GM04503 (cell line): ENCODE measurements at places on chromosomes 3 and 15.

DNA sequence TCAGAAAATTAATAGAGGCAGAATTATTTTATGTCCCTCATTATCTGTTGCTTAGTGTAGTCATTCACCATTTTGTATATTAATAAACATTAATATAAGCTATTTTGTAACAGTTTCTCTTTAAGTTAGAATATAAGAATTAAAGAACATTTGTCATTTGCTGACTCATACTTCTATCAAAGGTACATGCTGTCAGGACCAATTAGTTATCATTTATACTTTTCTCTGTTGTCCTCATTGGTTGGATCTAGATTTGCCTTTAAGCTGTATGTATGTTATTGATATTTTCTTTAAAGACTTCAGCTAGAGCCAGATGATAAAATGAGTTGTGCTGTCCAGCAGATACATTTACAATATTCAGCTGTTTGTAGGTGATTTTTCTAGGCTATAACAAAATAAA lies 168.4 kb upstream of the MLF1 start:
- DNase-seq, result no peak

GRCh38 chr15:73026511-73027054 lies 25.7 kb upstream of the NEO1 start:
- no peak for DNase-seq

GRCh38 chr15:67281714-67282113 lies 27.1 kb downstream of the IQCH start:
- DNase-seq, result no peak

- DNase-seq, result no peak
Measured at GRCh38 chr15:57751177-57751800, 44.8 kb downstream of the POLR2M start.

- no peak for DNase-seq
Measured at GRCh38 chr3:159032311-159032710, 230.5 kb downstream of the MFSD1 start.

GRCh38 chr3:159766563-159767185 lies 222.0 kb upstream of the IL12A start:
- no peak for DNase-seq

DNA sequence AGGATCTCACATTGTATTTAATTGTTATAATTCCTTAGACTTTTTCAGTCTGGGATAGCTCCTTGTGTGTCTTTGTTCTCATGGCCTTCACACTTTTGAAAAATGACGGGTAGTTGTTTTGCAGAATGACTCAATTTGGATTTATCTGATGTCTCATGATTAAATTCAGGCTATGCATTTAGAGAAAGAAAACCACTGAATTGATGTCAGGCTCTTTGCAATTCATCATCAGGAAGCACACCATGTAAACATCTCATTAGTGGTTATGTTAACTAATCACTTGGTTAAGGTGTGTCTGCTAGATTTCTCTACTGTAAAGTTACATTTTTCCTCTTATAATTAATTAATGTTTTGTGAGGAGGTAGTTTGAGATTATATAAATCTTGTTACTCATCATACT lies 8.0 kb upstream of the SLC22A13 start:
- no peak for DNase-seq

- DNase-seq, result no peak
Measured at GRCh38 chr15:65020419-65020818, 9.0 kb downstream of the MTFMT start.

DNA sequence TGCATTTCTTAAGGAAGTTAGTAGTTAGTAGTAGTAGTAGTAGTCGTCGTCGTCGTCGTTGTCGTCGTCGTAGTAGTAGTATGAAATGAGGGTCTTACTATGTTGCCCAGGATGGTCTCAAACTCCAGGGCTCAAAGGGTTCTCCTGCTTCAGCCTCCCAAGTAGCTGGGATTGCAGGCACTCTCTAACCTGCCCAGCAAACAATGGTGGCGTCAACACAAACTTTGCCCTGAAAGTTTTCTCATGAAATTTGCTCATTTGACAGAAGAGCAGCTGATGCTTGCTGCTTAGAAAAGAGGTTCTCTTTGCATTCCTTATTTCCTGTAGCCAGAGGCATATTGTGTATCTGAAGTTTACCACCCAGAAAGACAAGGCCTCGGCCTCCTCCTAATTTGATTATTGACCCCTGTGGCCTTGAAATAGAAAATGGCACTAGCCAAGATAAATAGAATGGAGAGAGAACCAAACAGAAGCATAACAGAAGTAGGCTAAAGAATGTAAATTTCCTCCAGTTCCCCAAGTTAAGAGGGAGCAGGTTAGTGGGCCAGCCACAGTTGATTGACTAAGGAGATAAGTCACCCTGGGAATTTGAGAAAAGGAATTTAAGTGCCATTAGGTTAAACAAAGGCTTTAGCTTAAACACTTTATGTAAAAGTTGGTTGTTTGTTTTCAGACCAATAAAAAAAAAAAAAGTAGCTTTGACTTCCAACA lies 166.2 kb upstream of the ROBO2 start:
- no peak for DNase-seq

- no peak for DNase-seq
Measured at GRCh38 chr3:197801891-197802778, 11.1 kb downstream of the LRCH3 start.

DNA sequence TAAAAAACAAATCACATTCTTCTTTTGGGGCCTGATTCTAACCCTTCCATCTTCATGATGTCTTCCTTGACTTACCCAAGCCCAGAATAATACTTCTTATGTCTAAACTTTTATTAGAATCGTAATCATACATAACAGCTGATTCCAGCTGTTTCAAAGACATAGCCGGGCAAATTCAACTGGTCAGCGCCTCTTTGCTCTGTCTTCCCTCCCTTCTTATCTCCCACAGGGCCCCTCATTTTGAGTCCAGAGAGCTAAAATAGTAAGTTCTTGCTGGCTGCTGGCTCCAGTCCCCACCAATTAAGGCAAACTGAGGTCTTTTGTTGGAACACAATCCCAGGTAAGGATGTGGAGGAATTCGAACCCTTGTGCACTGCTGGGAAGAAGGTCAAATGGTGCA lies 108.6 kb downstream of the ADCY5 start:
- no peak for DNase-seq

GRCh38 chr3:49018707-49019006 lies 277 bp upstream of the DALRD3 start:
- no peak for DNase-seq

DNA sequence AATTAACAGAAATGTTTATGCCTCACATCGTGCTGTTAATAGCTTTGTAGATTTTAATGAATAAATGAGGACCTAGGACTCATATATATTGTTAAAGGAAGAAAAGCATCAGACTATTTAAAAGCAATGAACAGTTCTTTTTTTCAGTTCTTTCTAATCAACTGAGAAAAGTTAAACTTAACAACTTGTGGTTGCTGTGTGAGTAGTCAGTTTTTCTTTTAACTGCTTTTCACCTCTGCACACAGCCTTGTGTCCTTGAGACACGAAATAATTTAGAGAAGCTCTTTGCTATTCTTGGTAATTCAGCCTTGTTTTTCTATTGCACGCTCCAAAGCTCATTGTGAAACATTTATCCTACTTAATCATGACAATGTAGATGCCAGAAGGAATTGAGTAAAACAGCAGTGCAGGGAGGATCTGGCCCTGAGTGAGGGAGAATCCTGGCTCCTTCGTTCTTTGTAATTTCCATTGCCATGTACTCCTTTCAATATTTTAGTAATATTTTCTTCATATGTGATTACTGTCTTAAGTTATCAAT lies 499.0 kb downstream of the PYDC2 start:
- DNase-seq, result no peak

DNA sequence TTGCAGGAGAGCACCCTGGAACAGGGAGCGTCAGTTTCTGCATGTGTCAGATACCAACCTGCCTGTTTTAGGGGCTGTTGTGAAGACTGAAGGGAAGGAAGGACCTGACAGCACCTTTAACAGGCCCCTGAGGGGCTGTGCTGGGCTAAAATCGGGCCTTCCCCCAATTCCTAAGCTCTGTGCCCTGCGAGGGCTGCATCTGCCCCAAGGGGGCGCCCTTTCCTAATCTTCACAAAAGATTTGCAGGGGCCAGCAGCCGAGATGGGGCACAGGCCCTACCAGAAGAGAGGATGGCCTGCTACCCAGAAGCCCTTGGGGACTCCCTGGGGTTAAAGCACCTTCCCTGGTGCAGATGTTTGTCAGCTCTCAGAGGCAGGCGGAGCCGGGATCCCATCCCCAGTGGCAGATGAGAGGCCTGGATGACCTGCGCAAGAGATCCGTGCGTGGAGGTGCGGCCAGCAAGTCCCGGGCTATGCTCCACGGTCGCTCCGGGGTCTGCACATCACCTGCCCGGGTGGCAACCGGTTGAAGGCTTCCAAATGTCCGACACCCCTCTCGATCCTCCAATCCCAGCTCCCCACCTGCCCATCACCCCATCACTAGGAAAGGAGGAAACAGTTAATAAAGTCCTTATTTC lies 53.6 kb downstream of the RHCG start:
- no peak for DNase-seq

DNA sequence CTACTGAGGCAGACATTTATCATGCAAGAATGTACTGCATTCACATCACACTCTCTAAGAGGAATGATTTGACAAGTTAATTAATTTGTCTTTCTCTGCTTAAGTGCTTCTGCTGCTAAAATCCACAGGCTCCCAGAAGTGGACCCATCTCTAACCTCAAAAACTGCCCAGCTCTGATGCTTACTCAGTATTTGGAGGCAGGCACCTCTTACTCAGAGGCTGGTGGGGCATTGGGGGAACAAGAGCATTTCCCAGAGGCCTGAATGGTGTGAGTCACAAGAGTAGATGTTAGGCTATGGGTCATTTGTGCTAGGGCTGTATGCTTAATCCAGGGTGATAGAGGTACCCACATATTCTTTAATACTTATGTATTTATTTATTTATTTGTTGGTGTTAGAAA lies 34.4 kb upstream of the HCN4 start:
- no peak for DNase-seq

- DNase-seq, result no peak
Measured at GRCh38 chr15:43439268-43439667, 53.7 kb downstream of the TP53BP1 start.

DNA sequence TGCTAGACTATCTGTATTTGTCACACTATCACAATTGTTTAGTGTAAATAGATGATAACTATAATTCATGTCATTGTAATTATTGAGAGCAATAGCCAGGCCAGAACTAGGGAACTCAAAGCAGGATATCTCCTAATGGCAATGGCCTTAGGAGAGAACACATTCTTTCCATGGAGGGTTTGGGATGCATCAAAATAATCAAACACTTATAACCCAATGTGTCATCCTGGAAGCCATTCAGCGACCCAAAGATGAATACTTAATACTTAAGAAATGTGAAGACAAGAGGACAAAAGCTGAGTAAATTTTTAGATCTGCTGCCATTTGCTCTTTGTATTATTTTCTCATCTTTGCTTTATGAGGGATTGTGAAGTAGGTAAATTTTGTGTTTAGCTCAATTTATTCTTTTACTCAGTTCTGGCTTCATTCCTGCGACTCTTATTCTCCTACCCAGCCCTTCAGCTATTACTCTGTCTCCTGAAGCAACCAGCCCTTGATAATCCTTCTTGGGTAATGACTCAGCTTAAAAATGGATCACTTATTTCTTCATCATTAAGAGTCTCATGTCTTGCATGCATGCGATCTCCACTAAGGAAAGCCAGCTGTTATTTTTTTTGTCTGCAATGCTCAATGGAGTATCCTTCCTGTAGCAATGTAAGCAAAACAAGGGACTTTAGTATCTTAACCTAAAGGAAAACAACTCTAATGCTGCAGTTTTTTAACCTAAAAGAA lies 2.0 kb downstream of the OR4F15 start:
- DNase-seq, result no peak

DNA sequence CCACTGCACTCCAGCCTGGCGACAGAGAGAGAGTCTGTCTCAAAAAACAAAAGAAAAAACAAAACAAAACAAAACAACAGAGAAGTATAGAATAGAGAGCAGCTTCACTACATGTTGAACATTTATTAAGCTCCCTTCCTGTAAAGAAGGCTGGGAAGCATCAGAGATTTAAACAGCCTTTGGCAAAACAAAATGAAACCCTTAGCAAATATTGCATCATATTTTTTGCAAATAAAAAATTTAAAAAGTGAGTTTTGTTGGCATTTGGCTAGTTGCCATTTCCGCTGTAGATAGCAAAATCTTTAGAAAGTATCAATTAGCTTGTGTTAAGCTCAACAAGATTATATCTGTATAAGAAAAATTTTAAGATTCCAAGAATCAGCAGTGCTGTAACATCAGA lies 151.2 kb downstream of the SERPINI1 start:
- DNase-seq, result no peak
